ENCODE measurements at places on chromosomes 6 and 20. TPM values are rescaled to one million over a fixed set of nuclear protein-coding genes. Genes with fewer than 3 reads are reported as not detected.

SYTL3 gene
- total RNA-seq = 11.7 TPM

KCNK16 gene
- total RNA-seq = not detected

OR2H1 gene
- total RNA-seq = not detected

PTGIS gene
- 26.9 TPM for total RNA-seq

IMPG1 gene
- not detected for total RNA-seq

KCNS1 gene
- total RNA-seq = not detected

MCHR2 gene
- not detected for total RNA-seq

COL11A2 gene
- 0.94 TPM for total RNA-seq

NAA20 gene
- 59.2 TPM for total RNA-seq

ERGIC3 gene
- total RNA-seq = 90.7 TPM

DHX35 gene
- total RNA-seq = 14.4 TPM

CD2AP gene
- total RNA-seq = 10.8 TPM

NRM gene
- 3.2 TPM for total RNA-seq

C6orf15 gene
- not detected for total RNA-seq

GPLD1 gene
- total RNA-seq = 1.0 TPM

ULBP1 gene
- 0.13 TPM for total RNA-seq

GATA5 gene
- 1.7 TPM for total RNA-seq

DEFB124 gene
- total RNA-seq = not detected

ZFP57 gene
- total RNA-seq = not detected

ABHD12 gene
- 21.1 TPM for total RNA-seq

PPP1R14C gene
- 131 TPM for total RNA-seq

LY6G6C gene
- not detected for total RNA-seq

MCCD1 gene
- not detected for total RNA-seq

MMP24 gene
- total RNA-seq = 0.13 TPM

Measured in Right ventricle myocardium superior (tissue), 1 donor.